ENCODE measurements at places on chromosomes 3 and 15.

GRCh38 chr15:68227643-68228142, 1.8 kb downstream of the CLN6 start:
- DNase-seq: no peak

- DNase-seq: no peak
These were observed 7.5 kb upstream of the LOXL1 start for GRCh38 chr15:73918784-73919183.

GRCh38 chr3:57727106-57727505, 29.0 kb upstream of the SLMAP start:
- no peak for DNase-seq

- no peak for DNase-seq
These were observed 478.3 kb upstream of the TPRG1 start for GRCh38 chr3:188693435-188693834.

- no peak for DNase-seq
These were observed 187.2 kb downstream of the SHQ1 start for GRCh38 chr3:72661115-72661457.

DNA sequence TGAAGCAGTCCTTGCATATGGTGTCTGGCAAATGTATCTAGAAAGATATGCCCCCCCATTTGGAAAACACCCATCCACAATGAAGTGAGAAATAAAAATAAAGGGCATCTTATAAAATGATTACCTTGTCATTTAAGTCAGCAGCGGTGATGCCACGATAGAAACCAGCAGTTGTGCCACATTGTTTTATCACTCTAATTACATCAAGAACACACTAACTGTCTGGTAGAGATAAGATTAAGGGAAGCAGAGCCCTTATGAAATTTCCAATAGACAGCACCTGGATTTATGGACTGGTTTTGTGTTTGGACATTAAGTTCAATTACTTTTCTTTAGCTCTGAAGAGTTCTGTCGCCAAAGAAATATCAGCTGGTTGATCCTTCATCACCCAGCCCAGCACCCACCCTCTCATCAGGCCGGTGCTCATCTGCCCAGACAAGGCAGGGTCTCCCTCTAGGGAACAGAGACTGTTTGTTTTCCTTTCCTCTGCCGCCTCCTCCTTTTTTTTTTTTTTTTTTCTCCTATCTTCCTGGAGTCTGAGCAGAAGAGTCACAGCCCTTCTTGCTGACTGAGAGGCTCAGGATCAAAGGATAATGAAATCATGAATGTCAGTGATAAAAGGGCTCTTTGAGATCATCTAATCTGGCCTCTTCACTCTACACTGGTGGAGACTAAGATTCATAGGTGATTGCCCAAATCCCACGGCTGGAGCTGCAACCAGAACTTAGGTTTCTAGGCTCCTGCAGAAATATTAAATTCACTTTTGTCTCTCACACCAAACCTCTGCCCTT, 464.1 kb downstream of the NTRK3 start:
- DNase-seq: no peak

GRCh38 chr3:197189623-197190022, 108.8 kb downstream of the DLG1 start:
- DNase-seq: no peak

- no peak for DNase-seq
These were observed 3.5 kb upstream of the UBE2E2 start for GRCh38 chr3:23199649-23200048.

DNA sequence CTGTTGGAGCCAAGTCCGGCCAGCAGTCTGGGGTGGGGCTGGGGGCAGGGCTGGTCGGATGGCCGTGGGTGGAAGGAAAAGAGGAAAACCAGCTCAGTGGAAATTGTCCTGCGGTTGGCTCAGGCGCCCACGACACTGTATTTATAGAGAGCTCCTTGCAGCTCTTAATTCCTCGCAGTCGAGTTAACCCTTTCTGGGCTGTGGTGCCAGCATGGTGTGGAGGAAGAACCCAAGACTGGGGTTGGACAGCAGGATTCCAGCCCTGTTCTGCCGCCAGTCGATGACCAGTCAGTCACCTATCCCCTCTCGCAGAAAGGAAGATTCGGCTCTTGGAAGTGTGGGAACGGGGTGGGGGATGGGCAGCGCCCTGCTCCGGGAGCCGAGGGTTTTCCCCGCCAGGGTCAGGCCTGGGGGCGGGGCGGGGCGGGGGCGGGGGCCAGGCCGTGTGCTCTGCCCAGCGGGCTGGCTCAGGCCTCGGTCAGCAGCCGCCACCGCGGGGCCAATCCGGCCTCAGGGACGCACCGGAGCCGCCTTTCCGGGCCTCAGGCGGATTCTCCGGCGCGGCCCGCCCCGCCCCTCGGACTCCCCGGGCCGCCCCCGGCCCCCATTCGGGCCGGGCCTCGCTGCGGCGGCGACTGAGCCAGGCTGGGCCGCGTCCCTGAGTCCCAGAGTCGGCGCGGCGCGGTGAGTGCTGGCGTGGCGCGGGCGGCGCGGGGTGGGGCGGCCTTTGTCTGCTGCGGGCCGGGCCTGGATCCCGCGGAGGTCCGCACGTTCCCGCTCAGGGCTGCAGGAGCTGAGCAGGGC, at the start of gene CD276:
Gene CD276, plus strand, starts transcription at position 607 of the 804 bp plus-strand sequence. CDS start 15,257 bp downstream, outside the sequence.
- DNase-seq: peak; percentile 73

- DNase-seq: no peak
These were observed 9.5 kb downstream of the ALDH1A2 start for GRCh38 chr15:58056015-58056414.

- no peak for DNase-seq
These were observed 183.2 kb upstream of the NR2E3 start for GRCh38 chr15:71627188-71627587.

DNA sequence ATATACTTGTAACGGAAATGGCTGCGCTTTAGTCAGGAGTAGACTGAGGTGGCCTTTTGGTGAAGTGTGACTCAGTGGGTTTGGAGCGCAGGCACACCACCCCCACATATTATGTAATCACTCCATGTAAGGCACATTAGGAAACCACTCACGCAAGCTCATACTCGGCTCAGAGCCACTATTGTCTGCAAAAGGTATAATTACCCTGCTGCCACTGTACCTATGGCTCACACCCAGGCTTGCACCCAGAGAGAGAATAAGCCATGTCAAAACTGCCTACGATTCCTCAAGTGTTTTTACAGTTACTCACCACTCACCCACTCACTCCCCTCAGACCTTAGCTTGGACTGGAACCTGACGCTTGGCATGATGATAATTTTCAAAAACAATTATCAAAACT, 611.9 kb upstream of the CCDC54 start:
- no peak for DNase-seq

GRCh38 chr15:58947179-58947578, 13.7 kb upstream of the SLTM start:
- DNase-seq: no peak

DNA sequence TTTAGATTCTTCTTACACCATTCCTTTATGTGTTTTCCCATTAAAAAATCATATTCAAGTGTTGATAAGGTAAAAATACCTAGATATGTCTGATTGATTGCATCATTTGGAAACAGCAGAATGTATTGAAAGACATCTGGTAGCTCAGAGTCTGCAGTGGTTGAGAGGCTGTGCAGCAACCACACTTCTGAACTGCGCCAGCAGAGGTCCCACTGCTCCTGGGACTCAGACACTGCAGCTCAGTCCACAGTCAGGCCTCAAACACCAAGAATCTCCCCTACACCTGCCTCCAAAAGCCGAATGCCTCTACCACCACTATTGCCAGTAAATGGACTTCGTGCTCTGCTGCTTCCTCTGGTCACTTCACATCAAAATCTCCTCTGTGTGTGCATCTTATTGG, 176.9 kb upstream of the LMCD1 start:
- DNase-seq: no peak

- no peak for DNase-seq
These were observed 735.6 kb downstream of the PDCD6IP start for GRCh38 chr3:34534013-34534412.

GRCh38 chr3:51637144-51637940, 33.7 kb upstream of the TEX264 start:
- DNase-seq: no peak

GRCh38 chr3:117277816-117278215, 568.2 kb downstream of the TUSC7 start:
- DNase-seq: no peak

DNA sequence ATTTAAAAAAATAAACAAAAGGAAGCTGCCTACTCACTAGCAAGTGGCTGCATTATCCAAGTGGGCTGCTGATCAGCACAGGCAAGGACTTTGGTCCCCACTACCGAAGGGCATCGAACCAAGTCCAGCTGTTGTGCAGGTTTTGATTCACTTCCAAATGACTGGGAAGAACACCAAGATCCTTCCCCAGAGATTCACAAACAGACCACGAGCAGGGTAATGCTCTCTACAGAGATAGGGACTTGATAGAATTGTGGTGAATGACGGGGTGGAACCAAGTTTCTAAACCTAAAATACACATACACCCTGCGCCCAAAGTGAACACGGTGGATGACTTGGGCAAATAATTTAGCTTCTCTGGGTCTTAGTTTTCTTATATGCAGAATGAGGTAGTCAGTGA, 203.7 kb upstream of the ICE2 start:
- DNase-seq: no peak

DNA sequence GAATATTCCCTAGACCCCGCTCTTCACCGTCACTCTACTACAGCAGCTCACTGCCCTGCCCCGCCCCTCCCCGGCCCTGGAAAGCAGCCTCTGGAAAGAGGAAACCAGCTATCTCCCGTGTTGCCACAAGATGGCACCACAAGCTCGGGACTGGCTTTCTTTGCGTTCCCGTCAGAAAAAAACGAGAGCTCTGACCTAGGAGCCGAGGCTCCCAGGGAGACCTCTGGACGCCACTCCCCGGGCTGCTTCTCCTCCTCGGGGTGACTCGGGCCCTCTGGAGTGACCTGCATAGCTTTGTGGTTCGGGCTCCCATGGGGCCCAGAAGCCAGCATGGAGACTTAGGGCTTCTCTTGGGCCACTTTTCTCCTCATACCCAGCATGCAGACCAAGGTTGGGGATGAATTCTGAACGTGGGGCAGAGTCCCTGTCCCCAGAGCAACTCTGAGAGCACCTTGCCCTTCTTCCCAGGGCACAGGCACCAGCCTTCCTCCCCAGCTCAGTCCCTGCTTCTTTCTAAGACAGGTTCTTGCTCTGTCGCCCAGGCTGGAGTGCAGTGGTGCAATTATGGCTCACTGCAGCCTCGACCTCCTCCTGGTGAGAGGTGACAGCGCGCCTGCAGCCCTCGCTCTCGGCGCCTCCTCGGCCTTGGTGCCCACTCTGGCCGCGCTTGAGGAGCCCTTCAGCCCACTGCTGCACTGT, 19.0 kb downstream of the STOML1 start:
- DNase-seq: peak; percentile 82

GRCh38 chr3:192887701-192888100, 30.0 kb downstream of the MB21D2 start:
- DNase-seq: peak; percentile 65

DNA sequence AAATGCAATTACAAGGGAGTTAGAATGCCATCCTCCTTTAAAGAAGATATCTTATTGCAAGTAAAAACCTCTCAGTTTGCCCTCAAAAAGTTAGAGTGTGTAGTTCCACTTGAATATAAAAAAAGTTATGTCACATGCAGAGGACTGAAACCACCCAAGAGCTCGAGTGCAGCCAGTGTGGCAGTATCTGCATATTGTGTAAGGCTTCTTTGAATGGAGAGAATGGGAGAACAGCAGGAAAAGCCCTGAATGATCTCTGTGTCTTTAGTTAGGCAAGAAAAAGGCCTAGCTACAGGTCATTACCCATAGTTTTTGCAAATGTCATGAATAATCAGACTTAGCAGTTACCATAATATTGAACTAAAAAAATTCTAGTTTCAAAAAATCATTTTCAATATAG, 13.9 kb upstream of the TEX9 start:
- DNase-seq: no peak

GRCh38 chr3:127328421-127328820, 40.6 kb upstream of the PRR20G start:
- DNase-seq: no peak

- DNase-seq: no peak
These were observed 87.9 kb downstream of the DIPK2A start for GRCh38 chr3:144059481-144059880.

DNA sequence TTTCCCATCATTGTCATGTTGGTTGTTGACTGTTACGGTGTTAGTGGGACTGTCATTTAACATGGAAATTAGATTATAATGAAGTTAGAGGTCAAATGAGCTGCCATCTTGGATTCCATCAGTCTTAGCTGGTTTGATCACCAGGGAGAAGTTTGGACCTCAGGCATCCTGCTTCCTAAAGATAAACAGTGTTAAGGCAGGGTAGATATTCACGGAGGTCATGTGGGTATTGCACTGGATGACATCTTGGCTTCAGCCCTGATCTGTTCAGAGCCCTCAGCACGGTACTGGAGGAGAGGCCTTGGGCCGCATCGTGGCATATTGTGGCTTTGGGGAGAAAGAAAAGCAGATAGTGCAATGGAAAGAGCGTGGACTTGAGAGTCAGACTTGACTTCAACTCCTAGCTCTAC, 11.1 kb upstream of the MUC20 start:
- DNase-seq: no peak

- DNase-seq: no peak
These were observed 105.4 kb downstream of the ADCY5 start for GRCh38 chr3:123343296-123344174.

- DNase-seq: no peak
These were observed 1091.9 kb downstream of the NSUN3 start for GRCh38 chr3:95154766-95155165.

DNA sequence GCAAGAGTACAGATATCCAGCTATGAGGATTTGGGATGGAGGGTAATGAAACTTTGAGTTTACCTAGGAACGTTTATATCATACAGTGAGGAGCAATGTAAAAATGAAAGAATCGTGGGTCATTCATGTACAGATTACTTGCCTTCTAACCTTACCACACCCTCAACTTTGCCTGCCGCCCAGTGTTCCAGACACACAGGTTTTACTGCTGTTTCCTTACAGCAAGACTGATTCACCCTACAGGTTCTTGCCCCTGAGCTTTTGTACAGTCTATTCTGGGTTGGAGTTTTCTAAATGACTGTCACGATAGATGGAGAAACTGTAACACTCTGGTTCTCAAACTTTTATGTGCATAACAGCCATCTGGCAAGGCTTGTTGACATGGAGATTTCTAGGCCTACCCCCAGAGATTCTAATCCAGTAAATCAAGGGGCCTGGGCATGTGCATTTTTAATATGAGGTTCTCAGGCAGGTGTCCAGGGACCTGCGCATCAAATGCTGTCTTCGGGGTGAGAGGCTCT, 6.6 kb upstream of the TPRG1 start:
- DNase-seq: no peak

DNA sequence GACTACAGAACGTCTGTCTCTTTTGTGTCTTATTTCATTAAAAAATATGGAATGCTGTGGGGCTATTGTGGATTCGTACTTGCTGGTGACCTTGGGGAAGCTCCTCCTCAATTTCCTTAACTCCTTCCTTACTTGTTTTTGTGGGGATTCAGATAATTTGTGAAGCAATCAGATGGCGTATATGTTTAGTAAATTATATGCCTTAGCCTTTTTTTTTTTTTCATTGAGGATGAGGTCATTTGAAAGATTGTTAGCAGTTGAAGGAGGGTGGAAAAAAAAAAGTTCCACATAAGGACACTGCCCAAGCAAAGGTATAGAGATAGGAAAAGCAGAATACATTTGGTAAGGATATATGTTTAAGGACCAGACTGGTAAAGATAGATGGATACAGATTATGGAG, 3.3 kb downstream of the RNF13 start:
- no peak for DNase-seq
